Fibroblast of villous mesenchyme (primary cell): ENCODE measurements at places on chromosomes 3 and 15.

DNA sequence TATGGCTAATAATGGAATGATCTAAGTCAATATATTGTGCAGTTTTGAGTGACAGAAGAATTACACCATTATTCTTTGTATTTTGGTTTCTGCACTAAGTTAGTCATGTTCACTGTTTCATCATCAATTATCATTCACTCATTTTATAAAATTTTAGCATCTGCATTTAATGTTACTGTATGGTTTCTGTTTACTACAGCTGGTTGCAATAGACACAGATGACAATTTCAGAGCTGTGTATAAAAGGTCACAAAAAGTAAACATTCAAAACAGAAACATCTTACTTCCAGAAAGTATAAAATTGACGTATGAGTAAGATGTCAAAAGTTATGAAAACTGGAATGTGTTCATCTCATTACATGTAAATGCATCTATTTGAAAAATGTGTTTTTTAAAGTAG lies 111.1 kb upstream of the GBE1 start:
- peak; percentile 48 for DNase-seq

DNA sequence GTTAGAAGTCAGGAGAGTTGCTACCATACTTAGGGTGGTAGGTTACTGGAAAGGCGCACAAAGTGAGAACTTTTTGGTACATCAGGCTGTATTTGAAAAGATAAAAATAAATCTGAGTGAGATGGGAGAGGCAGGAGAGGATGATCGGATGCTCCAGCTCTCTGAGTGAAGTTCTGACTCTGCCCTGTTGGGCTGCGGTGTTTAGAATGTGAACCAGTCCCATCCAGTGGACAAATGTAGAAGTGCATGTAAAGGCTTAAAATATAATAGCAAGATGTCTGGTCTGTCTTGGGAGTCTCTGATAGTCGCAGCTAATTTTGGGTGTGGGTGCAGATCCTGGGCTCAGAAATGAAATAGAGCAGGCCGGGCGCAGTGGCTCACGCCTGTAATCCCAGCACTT lies 30.4 kb downstream of the ACKR2 start:
- DNase-seq = peak; percentile 71

DNA sequence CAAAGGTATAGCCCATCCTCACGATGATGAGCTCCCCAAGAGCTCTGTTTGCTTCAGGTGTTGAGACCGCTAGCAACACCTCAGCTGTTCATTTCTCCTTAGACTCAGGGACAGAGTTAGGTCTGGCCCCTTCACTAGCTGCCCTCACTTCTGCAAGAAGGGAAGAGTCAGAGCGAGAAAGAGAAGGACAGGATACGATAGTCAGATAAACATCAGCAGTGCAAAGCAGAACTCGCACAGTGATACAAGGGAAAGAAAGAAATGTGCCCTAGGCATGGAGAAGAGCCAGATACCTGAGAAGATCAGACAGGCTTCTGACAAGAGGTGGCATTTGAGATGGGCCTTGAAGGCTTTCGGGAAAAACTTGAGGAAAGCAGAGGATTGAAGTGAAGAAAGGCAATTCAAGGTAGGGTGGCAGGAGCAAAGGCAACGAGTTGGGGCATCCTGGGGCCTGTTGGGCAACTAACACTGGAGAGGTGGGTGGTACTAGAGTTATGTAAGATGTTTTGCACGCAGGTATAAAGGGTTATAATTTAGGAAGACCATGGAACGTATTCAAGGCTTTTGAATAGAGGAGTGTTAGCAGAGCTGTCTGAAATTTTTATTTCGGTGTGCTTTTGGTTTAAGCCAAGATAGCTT lies 106.0 kb downstream of the PGPEP1L start:
- DNase-seq = peak; percentile 52

GRCh38 chr3:120357807-120358206 lies 8.7 kb upstream of the LRRC58 start:
- DNase-seq = no peak

DNA sequence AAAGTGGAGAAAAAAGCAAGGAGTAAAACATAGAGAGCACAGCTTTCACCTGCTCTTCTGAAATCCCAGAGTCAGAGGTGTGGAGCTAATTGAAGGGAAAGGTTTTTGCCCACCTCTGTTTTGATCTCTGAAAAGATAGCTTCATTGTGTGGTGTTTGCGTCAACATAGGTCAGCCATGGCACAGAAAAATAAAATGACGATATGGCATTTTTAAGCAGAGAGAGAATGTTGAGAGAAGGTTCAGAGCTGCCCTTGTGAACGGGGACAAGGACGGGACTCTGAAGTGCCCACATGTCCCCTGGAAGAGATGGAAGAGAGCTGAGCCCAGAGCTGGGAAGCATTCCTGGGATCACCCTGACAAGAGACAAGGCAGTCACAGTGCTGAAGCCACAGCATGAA lies 249.4 kb upstream of the PLSCR5 start:
- DNase-seq = no peak

- no peak for DNase-seq
These were observed 2.1 kb downstream of the PLA2G4F start for GRCh38 chr15:42154212-42154941.

- no peak for DNase-seq
These were observed 6.3 kb upstream of the RARB start for GRCh38 chr3:25421747-25422146.

DNA sequence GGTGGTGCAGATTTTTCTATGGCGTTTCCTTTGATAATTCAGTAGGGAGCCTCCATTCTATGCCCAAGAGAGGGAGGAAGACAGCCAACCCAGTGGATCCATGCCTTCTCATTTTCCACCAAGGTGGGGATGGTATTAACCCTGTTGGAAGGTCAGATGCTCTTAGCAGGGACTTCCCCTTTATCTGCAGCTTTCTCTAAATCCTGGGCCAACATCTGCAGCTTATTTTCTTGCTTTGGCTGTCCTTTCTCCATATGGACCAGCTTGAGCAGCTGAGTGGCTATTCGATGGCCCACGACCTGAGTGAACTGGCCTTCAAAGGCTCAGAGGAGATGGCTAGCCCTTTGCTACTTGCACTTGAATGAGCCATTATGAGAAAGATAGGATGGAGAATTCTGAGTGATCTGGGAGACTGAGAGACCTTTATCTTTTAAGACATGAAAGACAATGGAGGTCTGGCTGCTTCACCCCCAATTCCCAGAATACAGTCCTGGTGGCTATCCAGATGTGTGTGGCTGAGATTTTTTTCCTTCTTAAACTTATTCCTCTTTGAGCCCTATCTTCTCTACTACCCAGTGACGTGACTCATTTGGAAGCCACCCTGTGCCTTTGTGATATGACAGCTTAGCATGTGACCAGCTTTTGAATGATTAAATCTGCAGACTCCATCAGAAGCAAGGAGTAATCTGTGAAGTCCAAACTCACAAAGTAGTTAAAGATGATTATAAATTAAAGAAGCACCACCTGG lies 39.6 kb upstream of the TRAK1 start:
- DNase-seq = no peak

- no peak for DNase-seq
These were observed 5.5 kb downstream of the SHOX2 start for GRCh38 chr3:158100681-158101080.

DNA sequence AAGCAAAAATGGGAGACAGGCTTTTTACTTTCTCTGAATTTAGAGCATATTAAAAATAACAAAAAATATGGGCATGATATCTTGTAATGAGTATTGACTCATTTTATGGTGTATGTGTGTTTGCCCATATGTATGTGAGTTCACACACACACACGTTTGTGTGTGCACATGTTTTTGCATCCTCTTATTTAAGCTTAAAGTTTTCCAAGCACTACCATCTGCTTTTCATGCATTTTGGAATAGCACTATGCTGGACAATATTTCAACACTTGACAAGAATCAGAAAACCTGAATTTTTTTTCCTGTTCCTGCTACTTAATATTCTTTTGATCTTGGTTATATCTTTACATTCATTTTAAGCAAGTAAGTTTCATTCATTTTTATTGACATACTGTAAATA lies 872.7 kb downstream of the OTOL1 start:
- DNase-seq = no peak

GRCh38 chr3:112143251-112143650 lies 10.2 kb upstream of the GCSAM start:
- peak; percentile 30 for DNase-seq

- DNase-seq = no peak
These were observed 81.6 kb downstream of the FBN1 start for GRCh38 chr15:48563934-48564333.

- DNase-seq = no peak
These were observed 13.3 kb downstream of the SEMA3G start for GRCh38 chr3:52431459-52432223.

DNA sequence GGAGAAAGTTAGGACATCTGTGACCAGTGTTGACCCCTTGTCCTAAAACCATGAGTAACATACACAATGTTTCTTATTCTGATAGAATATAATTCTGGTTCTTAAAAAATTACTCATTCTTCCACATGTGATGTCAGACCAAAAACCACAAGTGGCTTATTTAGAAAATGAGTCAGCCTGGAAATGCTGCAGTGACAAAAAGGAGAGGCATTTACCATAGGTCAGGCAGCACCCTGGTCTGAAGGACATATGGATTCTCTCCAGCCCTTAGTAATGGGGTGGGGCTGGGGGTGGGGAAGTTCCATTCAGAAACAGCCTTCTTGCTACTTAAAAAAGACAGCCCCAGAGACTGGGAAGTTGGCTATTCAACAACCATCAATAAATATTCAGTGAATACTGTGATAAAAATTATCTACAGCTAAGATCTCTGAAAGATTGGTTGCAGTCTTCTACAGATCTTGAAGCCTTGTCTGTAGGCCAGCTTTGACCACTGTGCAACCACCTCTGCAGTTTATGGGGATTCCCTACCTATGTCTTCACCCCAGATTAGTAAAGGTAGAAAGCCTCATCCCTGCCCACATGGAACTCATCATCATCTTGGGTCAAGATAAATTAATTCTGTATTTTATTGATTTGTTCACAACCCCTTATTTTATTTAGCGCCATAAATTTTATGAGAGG lies 34.9 kb upstream of the TIMP4 start:
- DNase-seq = peak; percentile 99

DNA sequence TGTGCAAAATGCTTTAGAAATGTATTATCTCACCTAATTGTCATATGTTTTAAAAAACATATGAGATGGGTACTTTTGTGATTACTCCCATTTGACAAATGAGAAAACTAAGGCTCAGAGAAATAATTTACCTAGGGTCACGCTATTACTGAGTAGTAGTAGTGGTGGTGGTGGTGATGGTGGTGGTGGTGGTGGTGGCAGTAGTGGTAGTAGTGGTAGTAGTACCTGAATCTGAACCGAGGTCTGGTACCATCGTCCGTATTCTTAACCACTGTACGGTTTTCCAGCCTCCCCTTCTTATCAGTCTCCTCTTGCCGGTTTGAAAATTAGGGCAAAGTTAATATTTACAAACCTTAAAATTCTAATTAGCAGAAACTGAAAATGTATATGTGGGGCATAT lies 102.4 kb downstream of the KLHL25 start:
- no peak for DNase-seq

DNA sequence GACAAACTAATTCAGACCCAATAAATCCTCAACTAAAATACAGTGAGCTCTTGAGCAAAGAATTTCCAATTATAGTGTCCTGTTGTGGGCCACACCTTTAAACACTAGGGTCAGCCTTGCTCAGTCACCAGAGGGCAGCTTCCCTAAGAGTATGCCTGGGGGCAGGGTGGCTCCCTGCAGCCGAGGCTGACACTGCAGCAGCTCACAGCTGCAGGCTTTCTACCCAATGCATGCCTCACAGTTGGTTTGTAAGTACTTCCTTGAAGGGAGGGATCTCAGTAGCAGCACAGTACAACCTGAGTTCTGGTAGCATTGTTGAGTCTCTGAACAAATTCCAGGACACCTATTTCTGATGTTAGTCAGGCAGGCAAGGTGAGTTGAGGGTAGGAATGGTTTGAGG lies 335.6 kb downstream of the TUSC7 start:
- DNase-seq = no peak

DNA sequence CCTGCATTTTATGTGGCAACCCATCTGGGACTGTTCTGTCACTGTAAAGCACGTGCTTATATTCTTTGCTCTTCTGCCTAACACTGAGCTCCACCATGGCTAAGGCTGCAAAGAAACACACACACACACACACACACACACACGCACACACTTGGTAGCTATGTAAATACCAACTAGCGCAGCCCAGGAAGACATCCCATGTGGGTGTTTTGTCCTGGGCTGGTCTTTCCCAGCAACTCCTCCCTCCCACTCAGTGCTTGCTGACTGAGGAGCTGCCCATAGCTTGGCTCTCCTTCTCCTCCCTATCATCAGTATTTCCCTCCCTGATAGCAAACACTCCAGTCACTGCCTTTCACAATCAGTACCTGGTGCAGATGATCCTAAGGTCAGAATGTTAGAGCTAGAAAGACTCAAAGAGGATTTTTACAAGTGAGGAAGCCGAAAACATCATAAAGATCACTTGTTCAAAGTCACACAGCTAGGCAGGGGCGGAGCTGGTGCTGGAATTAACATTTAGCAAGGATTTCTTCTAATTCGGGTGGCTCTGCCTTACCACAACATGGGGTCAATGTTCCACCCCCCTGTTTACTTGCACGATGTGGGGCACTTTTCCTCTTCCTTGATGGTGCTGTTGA lies 377.1 kb upstream of the TBL1XR1 start:
- peak; percentile 71 for DNase-seq

DNA sequence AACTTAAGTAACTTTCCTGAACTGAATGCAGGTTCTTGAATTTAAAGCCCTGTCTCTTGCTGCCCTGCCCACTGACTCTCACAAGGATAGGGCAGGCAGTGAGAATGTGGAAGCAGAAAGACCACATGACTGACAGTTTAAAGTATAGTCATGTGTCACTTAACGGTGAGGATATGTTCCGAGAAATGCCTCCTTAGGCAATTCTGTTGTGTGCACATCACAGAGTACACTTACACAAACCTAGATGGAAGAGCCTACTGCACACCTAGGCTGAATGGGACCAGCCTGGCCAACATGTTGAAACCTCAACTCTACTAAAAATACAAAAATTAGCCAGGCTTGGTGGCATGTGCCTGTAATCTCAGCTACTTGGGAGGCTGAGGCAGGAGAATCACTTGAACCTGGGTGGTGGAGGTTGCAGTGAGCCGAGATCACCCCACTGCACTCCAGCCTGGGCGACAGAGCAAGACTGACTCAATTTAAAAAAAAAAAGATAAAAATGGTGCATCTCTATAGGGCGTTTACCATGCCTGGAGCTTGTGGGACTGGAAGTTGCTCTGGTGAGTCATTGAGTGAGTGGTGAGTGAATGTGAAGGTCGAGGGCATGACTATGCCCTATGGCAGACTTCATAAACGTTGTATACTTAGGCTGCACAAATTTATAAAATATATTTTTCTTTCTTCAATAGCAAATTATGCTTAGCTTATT lies 18.9 kb upstream of the COPG1 start:
- peak; percentile 76 for DNase-seq

DNA sequence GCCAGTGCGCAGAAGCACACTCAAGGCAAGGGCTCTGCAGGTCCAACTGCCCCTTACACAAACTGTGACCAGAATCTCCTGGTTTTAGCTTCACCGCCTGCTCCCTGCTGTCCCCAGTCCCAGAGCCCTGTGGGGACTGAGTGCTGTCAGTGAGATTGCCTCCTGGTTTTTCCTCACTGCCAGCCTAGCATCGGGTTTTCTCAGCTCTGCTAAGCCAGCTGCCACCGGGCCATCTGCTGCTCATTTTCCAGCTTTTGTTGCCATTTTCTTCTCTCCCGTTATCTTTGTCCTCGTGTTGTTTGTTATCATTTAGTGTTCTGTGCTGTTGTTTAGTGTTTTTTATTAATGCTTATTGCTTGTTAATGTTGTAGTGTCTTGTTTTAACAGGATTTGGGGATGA lies 79.5 kb upstream of the BLM start:
- no peak for DNase-seq

GRCh38 chr3:95460274-95460673 lies 1354.1 kb upstream of the EPHA6 start:
- no peak for DNase-seq

- no peak for DNase-seq
These were observed 12.0 kb downstream of the EXOSC7 start for GRCh38 chr3:44988073-44988472.

GRCh38 chr3:67462187-67462586 lies 192.2 kb downstream of the SUCLG2 start:
- DNase-seq = no peak
